ENCODE measurements at places on chromosomes 2 and 18.

DNA sequence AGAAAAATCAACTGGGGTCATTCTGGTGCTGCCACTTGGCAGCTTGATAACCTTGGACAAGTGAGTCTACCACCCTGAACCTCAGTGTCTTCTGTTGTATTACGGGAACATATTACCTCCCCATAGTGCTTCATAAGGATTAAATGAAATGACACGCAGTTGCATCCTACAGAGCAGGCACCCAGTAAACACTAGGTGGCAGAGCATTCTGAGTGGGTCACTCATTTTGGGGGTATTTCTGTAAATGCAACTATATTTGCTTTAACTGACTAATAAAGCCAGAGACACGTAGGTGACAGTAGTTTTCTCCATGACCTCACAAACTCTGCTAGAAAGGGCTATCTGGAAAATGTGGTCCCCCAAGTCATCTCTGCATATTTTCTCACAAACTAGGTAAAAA lies 4.7 kb downstream of the CD226 start:
- no peak for DNase-seq

DNA sequence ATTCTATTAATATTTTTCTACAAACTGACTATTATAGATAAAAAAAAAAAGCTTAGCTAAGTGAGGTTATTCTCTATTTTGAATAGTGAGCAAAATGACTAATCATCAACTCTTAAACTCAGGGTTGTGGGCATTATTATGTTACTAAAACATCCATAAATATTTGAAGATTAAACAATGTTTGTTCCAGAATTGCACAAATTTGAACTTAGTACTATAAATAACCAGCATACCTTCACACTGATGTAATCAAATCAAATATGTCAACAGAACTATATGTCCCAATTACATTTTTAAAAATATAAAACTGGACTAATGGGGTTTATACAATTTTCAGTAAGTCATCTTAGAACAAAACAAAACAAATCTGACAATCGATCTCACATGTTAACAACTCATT lies 800.9 kb downstream of the LRP1B start:
- no peak for DNase-seq

- DNase-seq: no peak
Observed at GRCh38 chr2:60735496-60736250, 20.4 kb upstream of the PAPOLG start.

DNA sequence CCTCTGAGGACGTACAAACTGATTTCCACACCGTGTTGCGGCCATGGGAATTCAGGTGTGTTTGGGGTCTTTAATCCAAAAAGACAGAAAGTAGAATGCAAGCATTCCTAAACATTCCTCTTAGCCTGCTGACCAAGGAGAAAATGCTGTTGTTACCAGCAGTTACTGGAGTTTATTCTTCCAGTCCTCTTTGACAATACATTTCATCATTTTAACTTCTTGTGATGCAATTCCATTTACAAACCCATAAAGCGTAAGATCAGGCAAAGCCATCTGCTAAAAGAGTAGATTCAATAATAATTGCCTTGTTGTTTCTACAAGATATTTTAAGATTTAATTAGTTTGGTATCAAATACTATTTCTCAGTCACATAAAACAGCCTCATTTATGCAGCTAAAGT lies 32.7 kb downstream of the SPIRE1 start:
- no peak for DNase-seq

DNA sequence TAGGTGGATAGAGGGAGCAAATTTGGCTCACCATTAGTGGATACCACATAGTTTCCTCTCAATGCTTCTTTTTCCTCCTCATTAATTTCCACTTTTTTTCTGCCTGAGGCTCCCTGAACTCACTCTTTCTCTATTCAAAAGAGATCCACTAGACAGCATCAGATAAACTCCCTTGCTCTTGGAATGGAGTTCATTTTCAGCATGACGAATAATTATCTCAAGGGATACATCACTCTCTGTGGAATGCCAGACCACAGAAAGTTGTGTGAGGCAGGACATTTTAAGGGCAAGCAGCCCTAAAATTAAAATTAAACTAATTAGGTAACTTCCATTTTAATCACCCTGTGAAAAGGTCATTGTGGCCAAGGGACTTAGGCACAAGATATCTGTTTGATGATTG lies 1920.1 kb upstream of the CELF4 start:
- no peak for DNase-seq

GRCh38 chr18:11977153-11977466 lies 4.2 kb upstream of the IMPA2 start:
- no peak for DNase-seq

DNA sequence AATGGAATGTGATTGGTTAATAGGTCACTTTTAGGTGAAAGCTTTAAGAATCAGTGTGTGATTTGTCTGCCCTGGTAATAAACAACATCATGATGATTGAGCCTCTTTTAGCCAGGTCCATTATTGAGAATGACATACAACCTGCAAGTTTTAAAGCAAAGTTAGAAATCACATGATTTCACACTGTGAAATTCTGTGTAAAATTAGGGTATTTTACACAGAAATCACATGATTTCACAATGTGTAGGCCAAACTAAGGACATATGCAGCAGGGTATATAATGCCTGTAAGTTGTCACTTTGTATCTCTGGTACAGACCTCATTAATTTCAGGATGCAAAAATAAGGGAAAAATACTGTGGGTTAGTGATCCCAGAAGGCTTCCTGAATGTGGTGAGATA lies 16.7 kb downstream of the PSMD14 start:
- DNase-seq: no peak

- no peak for DNase-seq
Observed at GRCh38 chr18:24659827-24660720, 199.6 kb downstream of the HRH4 start.

DNA sequence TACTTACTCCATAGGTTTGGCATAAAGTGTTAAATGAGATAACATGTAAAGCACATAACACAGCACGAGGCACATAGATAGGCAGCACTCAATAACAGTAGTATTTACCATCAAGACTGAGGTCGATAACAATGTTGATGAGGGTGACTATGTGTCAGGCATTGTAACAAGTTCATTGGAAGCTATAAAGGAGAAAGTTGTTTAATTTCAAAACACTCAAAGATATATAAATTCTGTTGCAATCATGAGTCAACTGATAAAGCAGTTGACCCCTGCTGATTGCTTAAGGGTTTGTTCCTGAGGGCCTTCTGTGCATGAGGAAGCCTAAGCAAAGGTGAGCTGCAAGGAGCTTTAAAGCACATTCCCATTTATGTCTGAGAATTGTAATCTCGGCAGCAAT lies 760.5 kb downstream of the SATB2 start:
- no peak for DNase-seq

DNA sequence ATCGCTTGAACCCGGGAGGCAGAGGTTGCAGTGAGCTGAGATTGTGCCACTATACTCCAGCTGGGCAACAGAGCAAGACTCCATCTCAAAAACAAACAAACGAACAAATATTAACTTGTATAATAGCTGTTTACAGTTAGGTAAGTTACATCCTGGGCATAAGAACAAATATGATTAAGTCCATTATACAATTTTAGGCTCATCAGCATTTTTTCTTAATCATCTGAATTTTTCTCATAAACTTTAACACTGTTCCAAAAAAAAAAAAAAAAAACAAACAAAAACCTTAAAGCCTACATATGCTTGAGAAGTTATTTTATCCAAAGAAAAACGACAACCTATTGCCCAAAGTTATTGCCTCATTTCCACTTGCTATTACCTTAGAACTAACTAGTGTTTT lies 1042.5 kb downstream of the DPP10 start:
- DNase-seq: no peak

DNA sequence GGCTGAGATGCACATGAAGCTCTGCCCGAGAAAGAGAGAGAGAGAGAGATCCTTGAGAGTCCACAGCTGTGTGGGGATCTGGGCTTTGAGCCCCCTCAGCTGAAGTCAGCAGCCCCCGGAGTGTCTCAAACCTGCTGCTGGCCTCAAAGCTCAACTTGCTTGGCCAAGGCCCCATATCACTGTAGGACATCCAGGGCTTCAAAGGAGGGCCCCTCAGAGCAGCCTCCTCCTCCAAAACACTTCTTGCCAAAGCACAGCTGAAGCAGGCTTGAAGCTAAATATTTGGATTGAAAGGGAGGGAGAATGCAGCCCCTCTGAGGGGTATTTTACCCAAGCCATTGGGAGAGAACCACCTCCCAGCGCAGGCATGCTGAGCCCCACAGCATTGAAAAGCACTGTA lies 357.6 kb downstream of the OSR1 start:
- DNase-seq: no peak

- DNase-seq: no peak
Observed at GRCh38 chr2:71880846-71881610, 266.6 kb downstream of the CYP26B1 start.

GRCh38 chr2:211408483-211408891 lies 852.1 kb downstream of the CPS1 start:
- DNase-seq: no peak

GRCh38 chr2:224904381-224904780 lies 137.9 kb downstream of the DOCK10 start:
- DNase-seq: no peak

- no peak for DNase-seq
Observed at GRCh38 chr2:227477291-227477690, 5.3 kb downstream of the AGFG1 start.

DNA sequence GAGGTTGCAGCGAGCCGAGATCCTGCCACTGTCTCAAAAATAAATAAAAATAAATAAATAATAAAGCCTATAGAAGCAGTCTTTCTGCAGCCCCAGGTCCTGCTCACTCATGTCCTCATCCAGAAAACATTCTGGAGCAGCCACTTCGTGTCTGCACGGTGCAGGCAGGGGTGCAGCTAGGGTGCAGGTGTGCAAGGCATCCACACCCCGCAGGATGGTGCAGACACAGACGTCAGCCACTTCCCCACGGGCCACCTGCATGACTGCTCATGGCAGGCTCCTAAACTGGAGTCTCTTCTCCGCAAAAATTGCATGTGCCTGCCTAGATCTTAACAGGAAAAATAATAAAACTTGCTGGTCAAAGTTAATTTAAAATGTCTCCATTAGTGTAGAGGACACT lies 80.2 kb upstream of the SNTG2 start:
- no peak for DNase-seq

- DNase-seq: no peak
Observed at GRCh38 chr2:119958670-119959268, 54.1 kb upstream of the EPB41L5 start.

DNA sequence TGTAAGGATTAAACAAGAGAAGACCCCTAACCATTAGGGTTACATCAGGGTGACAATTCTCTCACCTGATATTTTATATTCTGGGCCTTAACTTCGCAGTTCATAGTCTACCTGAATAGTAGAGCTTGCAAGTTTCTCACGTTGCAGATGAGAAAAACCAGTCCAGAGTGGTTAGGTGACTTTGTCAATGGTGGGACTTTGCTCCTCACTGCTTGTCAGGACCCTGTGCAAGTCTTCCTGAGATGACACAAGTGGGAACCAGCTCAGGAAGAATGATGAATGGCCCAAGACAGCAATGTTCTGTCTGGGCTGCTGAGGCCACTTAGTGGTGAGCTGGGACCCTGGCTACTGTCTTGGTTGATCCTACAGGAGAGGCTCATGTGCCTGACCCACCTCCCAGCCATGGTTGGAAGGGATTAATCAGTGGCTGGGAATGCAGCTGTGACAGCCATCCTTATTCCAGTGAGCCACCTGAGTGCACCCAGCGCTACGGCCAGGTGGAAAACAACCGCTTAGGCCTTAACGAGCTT lies 16.9 kb downstream of the LGALSL start:
- DNase-seq: no peak

GRCh38 chr2:165909466-165909865 lies 44.1 kb downstream of the TTC21B start:
- DNase-seq: no peak

DNA sequence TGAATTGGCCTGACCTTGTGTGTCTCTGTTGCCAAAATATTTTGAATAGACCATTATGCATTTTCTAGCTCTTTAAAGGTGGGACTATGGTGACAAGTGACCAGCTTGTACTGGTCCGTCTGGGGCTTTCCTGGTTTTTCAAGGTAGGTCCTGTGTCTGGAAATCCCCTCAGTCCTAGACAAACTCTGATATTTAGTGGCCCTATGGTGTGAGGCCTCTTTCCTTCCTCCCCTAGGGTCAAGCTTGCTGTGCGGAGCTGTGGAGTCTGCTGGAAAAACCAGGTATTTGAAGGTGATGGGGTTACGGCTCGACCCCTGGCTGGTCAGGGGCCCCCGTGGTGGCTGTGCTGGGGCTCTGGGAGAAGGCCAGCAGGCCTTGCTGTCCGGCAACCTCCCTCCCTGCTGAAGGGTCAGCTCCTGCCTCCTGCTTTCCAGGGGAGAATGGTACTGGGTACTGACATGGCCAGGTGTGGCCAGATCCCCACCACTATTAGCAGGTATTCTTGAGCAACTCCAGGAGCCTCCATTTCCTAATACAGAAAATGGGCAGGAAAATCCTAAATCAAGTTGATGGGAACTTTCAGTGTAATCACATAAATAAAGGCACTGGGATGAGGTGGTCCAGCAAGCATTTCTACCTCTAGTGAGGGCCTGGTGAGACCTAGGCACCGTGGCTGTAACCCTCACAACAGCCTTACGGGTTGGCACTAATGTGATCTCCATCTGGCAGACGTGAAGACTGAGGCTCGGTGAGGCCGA lies 86.2 kb upstream of the HS6ST1 start:
- DNase-seq: no peak

- DNase-seq: no peak
Observed at GRCh38 chr2:60438131-60438530, 115.3 kb downstream of the BCL11A start.

DNA sequence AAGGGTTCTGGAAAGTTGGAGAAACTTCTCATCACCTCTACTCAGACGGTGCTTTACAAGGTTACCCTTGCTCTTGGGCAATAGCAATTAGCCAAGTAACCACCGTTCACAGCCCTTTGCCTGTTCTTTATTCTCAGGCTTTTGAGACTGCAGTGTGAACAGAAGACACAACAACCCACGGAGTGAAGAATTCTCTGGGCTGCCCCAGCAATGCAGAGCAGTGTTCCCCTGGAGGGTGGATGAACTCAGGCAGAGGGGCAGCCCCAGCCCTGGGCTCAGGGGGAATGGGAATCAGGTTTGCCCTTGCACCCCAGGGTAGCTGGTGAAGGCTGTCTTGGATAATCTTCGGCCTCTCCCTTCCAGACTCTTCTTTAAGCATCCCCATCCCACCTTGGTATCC lies 69.1 kb downstream of the MCFD2 start:
- DNase-seq: no peak

DNA sequence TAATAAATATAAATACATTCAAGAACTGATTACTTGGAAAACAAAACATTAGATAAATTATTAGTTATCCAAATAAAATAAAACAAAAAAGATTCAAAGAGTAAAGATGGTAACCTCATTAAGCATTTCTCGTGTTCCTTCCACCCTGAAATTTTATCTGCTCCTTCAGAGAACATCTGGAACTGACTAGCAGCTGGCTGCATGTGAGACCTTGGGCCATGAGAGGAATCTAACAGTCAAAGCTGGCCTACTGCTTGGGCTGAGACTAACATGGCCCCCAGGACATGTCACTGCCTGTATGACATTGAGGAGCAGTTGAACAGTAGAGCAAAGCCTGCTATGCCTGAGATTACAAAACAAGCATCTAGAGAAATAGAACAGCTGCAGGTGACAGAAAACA lies 208.5 kb upstream of the ZSWIM2 start:
- DNase-seq: no peak

GRCh38 chr2:62459106-62459505 lies 46.9 kb downstream of the TMEM17 start:
- DNase-seq: no peak
